Right forelimb (tissue), 1 donor: ENCODE measurements at places on chromosomes 5 and 9.

- no peak for DNase-seq
Observed at GRCh38 chr5:121415270-121415669, 436.4 kb upstream of the FTMT start.

GRCh38 chr9:131714821-131715220, 25.1 kb downstream of the RAPGEF1 start:
- no peak for DNase-seq

- DNase-seq: no peak
Observed at GRCh38 chr5:404666-405241, 38.2 kb upstream of the EXOC3 start.

DNA sequence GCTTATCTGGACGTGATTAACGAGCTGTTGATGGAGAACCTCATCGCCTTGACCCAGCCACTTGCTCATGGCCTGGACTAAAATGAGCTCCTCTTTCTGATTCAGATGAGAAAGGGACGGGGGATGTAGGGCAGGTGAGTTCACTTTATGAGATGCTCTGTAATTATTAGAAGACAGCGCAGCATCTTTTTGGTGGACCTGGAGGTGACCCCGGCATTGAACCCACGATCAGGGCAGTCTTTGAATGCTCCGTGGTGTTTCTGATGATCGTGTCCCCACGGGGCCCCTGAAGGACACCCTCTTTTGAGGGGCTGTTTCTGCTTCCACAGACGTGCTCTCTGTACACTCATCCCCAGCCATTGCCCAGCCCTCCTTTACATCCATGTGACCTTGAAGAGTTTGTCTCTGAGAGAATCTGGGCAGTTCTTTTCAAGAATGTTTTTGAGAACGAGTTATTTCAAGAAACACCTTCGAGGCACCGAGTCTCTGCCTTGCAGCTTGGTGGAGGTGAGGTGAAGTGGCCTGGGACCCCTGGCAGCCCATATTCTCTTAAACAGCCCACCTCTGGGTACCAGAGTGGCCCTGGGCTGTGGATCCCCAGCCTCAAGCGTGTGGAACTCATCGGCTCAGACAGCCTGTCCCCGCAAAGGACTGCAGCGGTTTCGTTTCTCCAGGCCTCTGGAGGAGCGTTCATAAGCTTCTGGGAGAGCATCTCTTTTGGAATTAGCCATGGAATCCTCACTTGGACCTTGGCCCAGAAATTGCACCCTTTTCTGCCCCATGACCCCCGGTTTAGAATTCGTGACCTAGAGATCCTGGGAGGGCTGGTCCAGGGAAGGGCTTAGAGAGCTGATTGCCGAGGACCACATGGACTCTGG, 50.3 kb downstream of the COL5A1 start:
- DNase-seq: no peak

DNA sequence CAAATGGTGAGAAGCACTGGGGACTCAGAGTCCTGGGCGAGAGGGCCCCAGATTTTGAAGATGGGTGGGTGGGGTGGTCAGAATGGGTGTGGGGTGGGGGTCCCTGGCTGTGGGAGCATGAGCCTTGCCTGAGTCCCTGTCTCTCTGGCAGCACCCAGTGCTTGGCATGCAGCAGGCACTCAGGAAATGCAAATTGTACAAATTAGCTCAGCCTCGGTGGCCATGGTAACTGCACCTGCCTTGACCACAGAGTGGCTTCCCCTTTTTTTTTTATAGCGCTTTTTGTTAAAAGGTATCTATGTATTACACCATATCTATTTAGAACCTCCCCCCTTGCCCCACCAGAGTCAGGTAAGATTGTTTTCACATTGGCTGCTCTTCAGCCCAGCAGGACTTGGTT, 19.2 kb upstream of the PITX1 start:
- DNase-seq: no peak

GRCh38 chr9:10538073-10538472, 74.7 kb downstream of the PTPRD start:
- no peak for DNase-seq

- no peak for DNase-seq
Observed at GRCh38 chr5:110251366-110251765, 475.1 kb downstream of the TMEM232 start.

DNA sequence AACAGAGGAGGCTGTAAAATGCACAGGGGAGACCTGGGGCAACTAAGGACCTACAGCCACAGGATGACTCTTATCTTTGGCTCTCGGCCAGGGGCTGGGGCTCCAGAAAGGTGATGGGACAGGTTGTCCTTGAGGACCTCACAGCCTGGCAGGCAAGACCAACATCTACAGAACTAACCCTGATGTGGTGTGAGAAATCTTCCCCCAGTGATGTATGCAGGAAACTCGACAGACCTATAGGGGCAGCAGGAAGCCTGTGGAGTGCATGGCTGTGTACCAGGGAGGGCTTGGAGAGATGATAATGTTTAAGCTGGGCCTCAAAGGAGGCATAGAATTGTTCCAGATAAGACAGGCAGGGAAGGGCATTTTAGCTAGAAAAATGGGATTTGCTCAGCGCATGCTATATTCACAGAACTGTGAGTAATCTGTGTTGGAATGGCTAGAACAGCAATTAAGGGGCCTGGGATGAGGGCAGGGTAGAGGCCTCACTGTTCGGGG, 68.5 kb upstream of the SLC25A51 start:
- no peak for DNase-seq

DNA sequence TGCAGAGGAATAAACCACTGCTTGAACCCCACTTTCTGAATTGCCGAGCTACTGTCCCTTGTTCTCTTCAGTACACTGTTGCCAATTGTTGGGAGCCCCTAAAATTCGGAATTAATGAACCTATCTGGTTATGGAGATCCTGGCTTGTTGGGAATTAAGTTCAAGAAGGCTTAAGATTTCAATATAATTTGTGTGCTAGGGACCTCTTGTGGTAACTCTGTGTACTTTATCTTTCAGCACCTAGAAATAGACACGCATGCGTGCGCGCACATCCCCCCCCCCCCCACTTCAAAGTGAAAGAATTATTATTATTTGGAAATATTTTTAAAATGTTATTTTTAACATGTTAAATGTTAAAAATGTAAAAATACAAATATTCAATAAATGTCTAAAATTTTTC, 53.3 kb upstream of the FAM169A start:
- no peak for DNase-seq

GRCh38 chr5:155258161-155258560, 244.6 kb downstream of the KIF4B start:
- DNase-seq: peak; percentile 67

GRCh38 chr9:76873056-76873792, 32.7 kb downstream of the PRUNE2 start:
- DNase-seq: no peak

GRCh38 chr5:144794922-144795321, 624.2 kb downstream of the KCTD16 start:
- DNase-seq: no peak

DNA sequence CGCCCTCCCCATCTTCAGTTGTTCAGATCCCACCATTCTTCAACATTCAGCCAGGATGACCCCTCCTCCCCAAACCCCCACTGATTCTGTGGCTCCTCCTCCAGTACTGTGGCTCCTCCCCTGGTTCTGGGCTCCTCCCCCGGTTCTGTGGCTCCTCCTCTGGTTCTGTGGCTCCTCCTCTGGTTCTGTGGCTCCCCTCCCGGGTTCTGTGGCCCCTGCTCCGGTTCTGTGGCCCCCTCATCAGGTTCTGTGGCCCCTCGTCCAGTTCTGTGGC, 32.8 kb downstream of the C5orf15 start:
- peak; percentile 18 for DNase-seq

- no peak for DNase-seq
Observed at GRCh38 chr5:172584638-172585037, 56.4 kb upstream of the NEURL1B start.

DNA sequence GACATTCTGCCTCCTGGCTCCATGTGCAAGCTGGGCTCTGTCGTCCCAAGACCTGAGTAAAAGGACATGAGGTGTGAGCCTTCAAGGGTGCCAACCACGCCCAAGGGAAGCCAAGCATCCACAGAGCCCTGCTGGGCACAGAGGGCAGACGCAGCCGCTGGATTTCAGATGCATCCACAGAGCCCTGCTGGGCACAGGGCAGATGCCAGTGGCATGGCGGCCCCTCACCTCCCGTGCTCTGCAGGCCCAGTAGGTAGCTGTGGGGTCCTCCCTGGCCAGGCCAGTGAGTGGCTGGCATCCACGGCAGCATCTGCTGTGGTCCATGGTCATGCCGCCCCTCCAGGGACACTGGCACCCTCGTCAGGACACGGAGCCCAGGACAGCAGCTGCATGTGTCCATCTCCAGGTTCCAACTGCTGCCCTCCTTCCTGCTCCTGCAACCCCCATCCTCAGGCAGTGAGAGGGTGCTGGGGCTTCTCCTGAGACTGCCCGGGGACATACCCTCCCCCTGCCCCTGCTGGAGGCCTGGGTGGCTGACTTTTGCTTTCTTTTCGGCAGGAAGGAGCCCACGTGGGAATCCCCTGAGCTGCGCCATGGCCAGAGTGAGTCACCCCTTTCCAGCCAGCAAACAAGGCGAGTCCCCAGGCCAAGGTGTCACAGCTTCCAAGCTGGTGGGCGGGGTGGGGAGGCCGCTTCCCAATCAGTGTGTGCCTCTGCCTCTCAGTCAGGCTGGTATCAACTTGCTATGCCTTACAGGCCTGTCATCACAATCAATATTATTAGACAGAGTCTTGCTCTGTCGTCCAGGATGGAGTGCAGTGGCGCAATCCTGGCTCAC, 4.0 kb upstream of the TRAF2 start:
- no peak for DNase-seq

DNA sequence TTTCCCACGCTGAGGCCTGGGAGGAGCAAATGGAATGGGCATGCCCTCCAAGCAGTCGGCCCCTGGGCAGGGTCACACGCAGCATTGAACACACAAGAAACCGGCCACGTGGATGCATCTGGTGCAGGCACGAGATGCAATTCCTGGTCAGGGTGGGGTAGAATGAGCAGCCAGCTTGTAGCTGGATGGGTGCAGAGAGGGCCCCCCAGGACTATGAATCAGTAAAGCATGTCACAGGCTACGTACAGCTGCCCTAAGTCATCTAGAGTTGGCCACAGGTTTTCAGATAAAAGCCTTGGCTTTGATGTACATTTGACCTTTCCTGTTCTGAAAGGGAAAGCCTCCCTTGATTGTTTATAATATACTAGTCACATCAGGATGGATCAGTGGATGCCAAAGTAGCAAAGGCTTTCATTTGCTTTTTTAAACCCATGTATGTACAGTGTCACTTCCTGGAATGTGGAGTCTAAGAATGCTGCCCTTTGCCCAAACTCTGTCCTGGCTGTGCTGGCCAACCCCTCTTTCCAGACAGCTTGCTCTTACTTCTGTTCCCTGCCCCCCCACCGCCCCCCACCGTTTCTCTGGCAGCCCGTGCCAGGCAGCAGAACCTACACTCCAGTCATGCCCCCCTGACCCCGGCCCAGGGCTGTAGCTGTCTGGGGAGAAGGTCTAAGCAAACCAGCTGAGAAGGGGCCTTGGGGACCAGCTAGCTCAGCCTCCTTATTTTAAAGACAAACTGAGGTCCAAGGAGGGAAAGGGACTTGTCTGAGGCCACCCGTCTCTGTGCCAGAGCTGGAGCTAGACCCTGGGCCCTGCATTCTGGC, 169.2 kb downstream of the HSPA4 start:
- DNase-seq: peak; percentile 37

GRCh38 chr5:108386345-108387061, 4.6 kb upstream of the FBXL17 start:
- DNase-seq: no peak

DNA sequence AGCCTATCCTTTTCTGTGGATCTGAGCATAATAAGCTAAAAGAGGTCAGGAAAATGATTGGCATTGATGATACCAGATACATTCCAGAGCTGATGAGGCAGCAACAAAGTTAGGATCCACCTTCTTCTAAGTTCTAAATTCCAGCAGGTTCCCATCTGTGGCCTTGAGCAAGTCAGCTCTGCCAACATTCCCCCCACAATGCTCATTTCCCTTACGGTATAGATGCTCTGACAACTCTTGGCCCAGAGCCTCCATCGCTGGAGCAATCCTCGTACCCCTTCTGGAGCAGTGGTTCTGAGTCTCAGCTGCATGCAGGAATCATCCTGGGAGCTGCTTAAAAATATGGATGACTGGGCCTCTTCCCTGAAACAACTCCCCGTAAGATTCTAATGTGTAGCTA, 78.1 kb downstream of the MED27 start:
- no peak for DNase-seq

DNA sequence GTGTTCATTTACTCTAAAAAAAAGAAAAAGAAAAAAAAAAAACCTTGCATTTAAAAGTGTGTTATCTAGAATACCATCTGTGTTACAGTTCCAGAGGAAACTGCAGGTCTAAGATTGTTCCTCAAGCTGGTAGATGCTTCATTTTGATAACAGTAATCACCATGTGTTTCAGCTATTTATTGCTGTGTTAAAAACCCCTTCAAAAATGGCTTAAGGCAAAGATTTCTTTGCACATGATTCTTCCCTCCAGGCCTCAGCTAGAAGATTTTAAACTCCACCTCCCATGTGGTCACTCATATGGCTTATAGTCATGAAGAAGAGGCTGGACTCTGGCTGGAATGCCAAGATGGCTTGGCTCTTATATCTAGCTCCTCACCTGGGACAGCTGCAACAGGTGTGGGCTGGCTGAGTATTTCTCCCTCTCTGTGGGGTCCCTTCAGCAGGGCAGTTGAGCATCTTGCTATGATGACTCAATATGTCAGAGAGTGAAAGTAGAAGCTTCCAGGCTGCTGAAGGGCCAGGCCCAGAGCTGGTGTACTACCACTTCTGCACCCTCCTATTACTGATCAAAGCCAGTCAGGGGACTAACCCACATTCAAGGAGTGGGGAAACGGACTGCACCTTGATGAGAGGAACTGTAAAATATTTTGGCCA, 920.4 kb upstream of the DMAC1 start:
- no peak for DNase-seq

GRCh38 chr5:100896054-100896453, 7.0 kb downstream of the ST8SIA4 start:
- no peak for DNase-seq

DNA sequence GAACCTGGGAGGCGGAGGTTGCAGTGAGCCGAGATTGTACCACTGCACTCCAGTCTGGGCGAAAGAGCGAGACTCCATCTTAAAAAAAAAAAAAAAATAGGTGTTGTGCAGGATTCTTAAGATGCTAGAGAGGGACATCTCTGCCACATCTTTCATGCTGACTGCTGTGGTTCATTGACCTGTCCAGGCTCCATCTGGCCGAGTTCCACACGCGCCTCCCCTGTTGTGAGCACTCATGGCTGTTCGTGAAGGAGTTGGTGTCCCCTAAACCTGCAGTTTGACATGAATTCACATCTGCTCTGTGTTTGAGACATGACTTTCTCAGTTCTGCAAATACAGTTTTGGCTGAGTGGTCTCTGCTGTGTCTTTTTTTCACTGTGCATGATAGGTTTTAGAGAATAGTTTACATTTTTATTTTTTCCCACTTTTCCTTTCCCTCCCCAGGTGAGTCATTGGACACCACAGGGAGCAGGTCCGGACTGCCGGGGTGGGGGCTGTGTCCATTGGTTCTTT, 5.3 kb downstream of the NXNL2 start:
- no peak for DNase-seq

GRCh38 chr9:121574774-121575519, 75.3 kb upstream of the GGTA1 start:
- DNase-seq: no peak

GRCh38 chr9:99357575-99357974, 135.5 kb downstream of the SEC61B start:
- no peak for DNase-seq
